Upper lobe of left lung (tissue), 6 donors: ENCODE measurements at places on chromosomes 12 and 14. TPM values are rescaled to one million over a fixed set of nuclear protein-coding genes. Genes with fewer than 3 reads are reported as not detected.
A peak's percentile ranks its signal among the peaks of the same experiment; 100 is the strongest.

AQP2 gene
- total RNA-seq, result not detected

GALNT8 gene
- 0.59 TPM for total RNA-seq

DNA sequence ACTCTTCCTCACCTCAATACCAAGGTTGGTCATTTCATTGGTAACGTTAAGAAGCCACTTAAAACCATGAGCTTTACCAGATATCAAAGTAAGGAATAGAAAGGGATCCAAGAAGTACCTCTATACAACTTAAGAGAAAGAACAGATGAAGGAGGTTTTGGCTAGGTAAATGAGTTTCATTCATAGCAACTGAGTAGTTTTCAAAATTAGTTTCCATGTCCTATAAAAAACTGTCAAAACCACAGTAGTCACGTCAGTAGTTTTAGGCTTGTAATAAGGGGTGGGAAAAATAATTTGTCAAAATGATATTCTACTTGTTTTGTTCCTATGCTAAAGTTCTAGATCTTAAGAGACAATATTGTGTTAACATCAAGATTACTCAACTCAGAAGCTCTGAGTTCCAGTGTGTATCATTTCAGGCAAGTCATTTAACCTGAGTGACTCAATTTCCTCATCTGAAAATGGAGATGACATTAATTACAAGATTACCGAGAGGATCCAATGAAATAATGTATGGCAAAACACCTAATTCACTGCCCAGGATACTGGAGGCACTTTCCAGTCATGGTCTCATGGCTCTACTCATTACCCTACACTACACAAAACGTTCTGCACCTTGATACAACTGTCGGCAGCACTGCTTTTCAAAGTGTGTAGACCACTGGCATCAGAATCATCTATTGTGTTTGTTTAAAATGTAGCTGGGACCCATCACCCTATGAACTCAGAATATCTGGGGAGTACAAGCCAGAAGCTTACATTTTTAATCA is 24.1 kb upstream of the SLC6A13 start:
- H3K27me3 ChIP-seq, result no peaks in the 10 kb centered on the region
- peaks cover 21% of the 10 kb centered on the region for H3K36me3 ChIP-seq
- no peak for DNase-seq
- no peak overlapping the region for H3K27ac ChIP-seq

DNA sequence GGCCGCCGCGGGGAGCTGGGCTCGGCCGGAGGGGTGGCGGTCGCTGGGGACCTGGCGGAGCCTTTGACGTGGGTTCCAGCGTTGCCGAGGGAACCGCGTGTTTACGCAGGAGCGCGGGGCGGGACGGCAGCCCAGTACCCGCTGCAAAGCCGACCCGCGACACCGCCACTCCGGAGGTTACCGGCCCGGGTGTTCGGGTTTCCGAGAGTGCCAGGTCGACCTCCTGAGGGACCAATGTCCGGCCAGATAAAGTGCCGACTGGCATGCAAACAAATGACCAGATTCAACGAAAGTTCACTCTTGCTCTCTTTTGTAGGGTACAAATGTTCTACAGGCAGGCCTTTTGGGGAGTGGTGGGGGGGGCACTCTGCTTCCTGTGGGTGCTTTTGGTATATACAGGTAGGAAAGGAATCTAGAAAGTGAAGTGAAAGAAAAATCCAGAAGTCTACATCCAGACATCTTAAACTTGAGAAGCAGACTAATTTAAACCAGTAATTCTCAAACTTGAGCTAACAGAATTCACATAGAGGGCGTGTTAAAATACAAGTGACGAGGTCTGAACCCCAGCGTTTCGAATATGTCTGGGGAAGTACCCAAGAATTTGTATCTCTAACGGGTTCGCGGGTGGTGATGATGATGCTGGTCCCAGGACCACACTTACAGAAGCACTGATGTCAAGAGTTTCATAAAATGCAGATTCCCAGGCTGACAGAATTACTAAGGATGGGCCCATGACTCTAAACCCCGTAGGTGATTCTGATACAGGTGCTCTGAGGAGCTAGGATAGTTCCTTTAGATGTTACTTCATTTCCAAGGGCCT is at the start of gene GPR135:
TSS of gene GPR135 (minus strand) at position 65 of the 820 bp plus-strand sequence. CDS start 154 bp downstream, outside the sequence.
- no peaks in the 10 kb centered on the region for H3K27me3 ChIP-seq
- H3K4me1 ChIP-seq, result peaks cover 20% of the 10 kb centered on the region

- peaks cover 32% of the 10 kb centered on the region for H3K36me3 ChIP-seq
- H3K27me3 ChIP-seq, result no peaks in the 10 kb centered on the region
- H3K4me3 ChIP-seq, result no peak overlapping the region
- H3K27ac ChIP-seq, result peak overlapping the region; percentile 4
Measured at GRCh38 chr12:64500394-64500793, 48.5 kb downstream of the TBK1 start.

- H3K36me3 ChIP-seq, result no peaks in the 10 kb centered on the region
- DNase-seq, result no peak
- H3K27me3 ChIP-seq, result no peaks in the 10 kb centered on the region
- H3K4me3 ChIP-seq, result no peak overlapping the region
Measured at GRCh38 chr14:56687123-56687522, 107.5 kb downstream of the TMEM260 start.

- no peaks in the 10 kb centered on the region for H3K36me3 ChIP-seq
- no peaks in the 10 kb centered on the region for H3K27me3 ChIP-seq
- no peak overlapping the region for H3K27ac ChIP-seq
- no peak overlapping the region for H3K4me3 ChIP-seq
- DNase-seq, result no peak
Measured at GRCh38 chr14:37903343-37904191, 304.1 kb upstream of the SSTR1 start.

GRCh38 chr12:55707841-55708694 is at the start of gene ITGA7:
ITGA7 (minus strand) TSS chr12:55707904; CDS start chr12:55707682, 222 bp downstream.
- peak within 1 kb of the TSS; percentile 53 for H3K4me3 ChIP-seq
- peaks cover 23% of the 10 kb centered on the region for H3K4me1 ChIP-seq
- peak within 1 kb of the TSS; percentile 66 for H3K27ac ChIP-seq

CELA1 gene
- not detected for total RNA-seq

DNA sequence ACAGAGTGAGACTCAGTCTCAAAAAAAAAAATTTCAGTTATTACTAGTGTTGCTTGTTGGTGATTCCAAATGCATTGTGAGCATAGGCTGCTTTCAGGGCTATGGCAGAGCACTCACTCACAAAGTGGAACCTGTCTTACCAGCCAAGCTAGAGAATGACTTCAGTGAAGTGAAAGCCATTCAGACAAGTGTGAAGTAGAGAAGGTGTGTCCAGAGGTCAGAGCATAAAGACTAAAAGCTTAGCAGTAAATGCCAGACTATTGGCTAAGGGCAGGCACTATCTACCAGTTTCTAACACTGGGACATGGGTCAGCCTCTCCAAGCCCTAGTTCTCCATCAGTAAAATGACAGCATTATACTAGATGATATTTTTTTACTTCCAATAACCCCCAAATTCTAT is 12.7 kb downstream of the PPP1R36 start:
- no peak overlapping the region for H3K27ac ChIP-seq
- H3K4me3 ChIP-seq, result no peak overlapping the region
- DNase-seq, result no peak
- H3K4me1 ChIP-seq, result no peaks in the 10 kb centered on the region
- H3K36me3 ChIP-seq, result no peaks in the 10 kb centered on the region
- no peaks in the 10 kb centered on the region for H3K27me3 ChIP-seq

- DNase-seq, result no peak
- no peaks in the 10 kb centered on the region for H3K27me3 ChIP-seq
- no peaks in the 10 kb centered on the region for H3K36me3 ChIP-seq
Measured at GRCh38 chr12:50261654-50262053, 21.7 kb downstream of the LIMA1 start.

DNA sequence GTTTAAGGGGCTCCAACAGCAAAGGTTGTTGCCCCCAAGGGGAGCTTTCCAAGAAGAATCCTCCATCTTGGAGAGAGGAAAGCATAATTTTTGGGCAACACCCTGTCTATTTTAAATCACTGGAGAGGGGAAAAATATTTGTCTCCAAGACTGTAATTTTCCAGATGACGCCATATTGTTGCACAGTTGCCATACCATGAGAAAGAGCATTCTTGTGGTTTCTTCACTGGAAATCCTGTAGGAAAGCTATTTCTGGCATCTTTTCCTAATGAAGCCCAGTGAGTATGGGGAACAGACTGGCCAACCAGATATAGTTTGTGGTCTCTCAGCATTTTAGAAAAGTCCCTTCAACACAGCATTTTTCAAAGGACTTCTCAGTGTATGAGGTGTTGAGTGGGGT is 88.1 kb upstream of the MANSC4 start:
- no peaks in the 10 kb centered on the region for H3K4me1 ChIP-seq
- H3K4me3 ChIP-seq, result no peak overlapping the region
- DNase-seq, result no peak
- H3K36me3 ChIP-seq, result no peaks in the 10 kb centered on the region

BCL11B gene
- 2.2 TPM for total RNA-seq
